ENCODE measurements at places on chromosomes 7 and 10.
A peak's percentile ranks its signal among the peaks of the same experiment; 100 is the strongest.

DNA sequence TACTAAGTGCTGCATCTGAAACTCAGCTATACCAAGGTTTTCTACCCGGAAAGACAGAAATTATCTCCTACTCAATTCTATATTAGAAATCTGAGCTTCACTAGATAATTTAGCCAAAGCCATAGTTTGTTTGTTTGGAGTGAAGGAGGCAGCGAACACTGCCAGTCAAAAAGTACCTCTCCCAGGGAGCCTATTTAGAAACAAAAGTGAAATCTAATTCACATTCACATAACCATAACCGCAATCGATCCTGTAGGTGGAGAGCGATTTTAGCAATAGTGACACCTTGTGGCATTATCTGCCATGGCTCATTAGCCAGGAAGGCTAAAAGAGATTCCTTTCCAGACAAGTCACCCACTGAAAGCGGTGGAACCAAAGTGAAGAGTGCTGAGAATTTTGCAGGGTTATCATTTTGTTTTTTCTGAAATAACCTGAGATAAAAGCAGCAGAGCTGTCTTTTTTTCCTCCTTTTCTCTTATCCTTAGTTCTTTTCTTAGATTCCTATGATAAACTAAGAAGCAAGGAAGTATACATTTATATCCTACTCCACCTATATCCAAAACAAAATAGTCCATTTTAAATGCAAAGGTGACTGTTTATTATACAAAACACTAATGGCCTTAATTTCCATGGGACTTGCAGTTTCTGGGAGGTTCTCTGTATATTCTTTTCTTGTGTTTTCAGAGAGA, 83.7 kb upstream of the BET1 start:
- peak; percentile 24 for DNase-seq

DNA sequence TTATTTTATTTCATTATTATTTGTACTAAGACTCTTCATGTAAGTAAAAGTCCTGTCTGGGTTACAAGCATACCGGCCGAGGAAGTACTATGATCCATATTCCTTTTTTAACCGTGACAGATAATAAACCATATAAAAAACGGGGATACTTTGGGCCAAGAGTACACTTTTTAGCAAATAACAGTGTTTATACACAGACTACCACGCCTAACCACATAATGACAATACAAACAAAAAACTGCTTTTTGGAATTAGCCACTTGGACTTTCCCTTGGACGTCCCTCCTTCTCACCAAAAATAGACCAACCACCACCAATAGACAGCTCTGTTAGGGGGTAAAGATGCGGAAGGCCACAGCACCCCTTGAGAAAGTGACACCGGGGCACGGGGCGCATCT, 800 bp downstream of the MINDY3 start:
- DNase-seq: no peak

GRCh38 chr7:83457022-83457892, 191.7 kb downstream of the SEMA3E start:
- no peak for DNase-seq

GRCh38 chr10:102777711-102778453, 34.1 kb downstream of the WBP1L start:
- no peak for DNase-seq

DNA sequence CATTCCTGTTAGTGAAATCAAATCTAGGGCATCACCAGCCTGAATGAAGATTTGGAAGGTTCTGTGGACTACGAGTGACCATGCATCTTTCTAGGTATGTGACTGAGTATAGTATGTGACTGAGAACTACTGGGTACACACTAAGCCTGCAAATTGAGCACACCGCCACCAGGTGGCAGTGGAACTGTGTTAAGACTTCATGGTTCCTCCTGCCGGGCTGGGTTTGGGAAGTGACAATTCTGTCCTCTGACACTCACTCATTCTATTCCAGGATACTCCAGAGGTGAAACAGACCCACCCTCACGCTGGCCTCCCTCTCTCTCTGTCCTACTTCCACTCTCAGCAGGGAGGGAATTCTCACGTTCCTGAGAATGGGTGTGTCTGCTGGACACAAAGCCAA, 84.0 kb upstream of the TMEM248 start:
- DNase-seq: peak; percentile 46

DNA sequence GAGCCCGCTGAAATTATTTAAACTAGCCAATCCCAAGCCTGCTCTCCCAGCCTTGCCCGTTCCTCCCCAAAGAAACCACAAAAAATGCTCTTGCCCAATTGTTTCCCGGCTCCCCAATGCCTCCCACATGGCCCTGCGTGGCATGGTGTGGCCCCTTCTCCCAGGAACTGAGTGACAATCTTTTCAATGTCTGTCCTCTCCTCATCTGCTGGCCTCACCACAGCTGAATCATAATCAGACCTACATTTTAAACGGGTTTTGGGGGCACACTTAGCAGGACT, 201.5 kb downstream of the PRPF18 start:
- no peak for DNase-seq

GRCh38 chr7:149238051-149238450, 1.4 kb upstream of the ZNF212 start:
- DNase-seq: no peak

DNA sequence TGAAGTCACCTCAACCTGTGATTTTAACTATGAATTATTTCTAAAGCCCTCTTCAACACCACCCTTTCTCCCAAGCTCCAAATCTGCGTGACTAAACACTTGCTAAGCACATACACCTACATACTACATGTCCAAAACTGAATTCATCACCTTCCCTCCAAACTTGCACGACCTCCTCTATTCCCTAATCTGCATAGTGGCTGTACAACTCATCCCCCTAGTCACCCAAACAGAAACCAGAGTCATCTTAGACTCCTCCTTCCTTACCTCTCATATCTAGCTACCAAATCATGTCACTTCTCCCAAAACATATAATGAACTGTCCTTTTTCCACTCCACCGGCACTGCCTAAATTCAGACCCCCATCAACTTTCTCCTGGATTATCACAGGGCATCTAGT, 16.2 kb downstream of the ARHGAP21 start:
- no peak for DNase-seq

DNA sequence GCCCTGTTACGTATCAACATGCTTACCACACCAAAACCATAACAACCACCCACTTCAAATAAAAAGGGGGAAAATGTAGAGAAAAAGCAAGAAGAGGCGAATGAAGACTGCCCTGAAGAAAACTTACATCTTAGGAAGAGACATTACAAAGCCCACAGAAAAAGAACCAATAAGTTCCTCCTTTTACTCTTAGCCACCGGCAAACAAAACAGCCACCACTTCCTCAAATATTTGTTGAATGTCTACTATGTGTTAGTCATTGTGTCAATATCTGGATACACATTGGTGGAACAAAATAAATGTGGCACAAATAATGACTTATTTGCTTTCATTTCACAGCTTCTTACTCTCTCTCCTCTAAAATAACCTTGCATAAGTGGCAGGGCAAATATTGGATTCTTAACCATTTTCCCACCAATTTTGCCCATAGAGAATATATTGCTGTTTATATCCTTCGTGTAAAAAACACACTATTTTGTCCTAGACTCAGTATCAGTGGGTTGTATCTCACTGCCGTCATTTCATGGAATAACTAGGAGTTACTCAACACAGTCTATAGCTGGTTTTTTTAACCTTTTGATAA, 106.8 kb downstream of the ANK3 start:
- DNase-seq: no peak

DNA sequence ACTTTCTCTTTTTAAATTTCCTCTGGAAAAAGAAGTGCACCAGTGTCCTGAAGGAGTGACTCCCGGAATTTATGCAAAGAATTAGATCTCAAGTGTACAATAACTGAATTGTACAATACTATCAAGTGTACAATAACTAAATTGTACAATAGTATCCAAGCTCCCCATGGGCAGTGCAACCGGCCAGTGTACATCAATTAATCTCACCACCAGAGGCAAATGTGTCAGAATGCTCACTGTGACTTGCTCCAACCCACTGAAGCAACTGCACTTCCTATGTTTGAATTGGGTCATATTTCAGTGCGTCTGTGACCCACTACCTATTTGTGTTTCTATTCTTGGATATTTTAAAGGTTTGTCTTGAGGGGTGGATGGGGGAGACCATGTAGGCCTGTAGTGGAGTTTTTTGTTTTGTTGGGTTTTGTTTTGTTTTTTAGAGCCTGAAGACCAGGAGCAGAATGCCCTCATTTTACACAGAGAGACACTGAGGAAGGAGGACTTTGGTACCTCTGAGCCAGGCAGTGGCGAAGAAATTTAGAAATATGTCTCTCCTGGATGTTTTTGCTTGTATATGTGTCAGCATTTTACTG, 78.5 kb upstream of the CTTNBP2 start:
- DNase-seq: no peak

DNA sequence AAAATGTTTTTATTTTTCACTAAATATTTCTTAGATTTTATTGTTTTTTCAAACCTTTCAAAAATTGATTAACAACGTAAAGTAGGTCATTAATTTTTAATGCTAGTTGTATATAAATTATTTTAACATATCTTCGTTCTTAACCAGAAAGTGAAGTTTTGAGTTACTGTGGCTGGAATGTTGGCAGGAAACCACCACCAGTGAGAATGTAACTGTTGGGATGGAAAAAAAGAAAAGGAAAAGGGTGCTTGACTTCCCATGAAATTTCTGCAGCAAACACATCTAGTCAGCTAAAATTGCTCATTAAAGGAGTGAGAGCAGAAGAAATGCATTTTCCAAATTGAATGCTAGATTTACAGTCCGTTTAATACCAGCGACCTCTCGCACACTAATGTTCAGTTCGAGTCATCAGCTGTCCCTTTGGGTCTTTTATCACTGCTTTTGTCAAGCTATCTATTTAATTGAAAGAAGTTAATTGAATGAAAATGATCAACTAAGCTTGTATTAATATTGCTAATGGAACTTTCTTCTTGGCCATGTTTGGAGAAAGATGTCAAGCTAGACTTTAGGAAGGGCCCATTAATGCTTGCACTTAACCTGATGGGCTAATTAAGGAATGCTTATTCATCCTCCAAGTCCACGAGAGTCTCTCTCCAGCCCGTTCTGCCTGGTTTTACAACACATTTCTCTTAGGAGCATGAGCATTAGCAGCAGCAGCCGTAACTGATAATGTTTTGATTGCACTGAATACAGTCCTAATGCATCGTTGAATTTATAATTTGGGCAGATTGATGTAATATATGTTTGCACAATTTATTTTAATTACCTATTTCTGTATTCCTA, 70.1 kb downstream of the UBE3C start:
- DNase-seq: no peak

- no peak for DNase-seq
Measured at GRCh38 chr7:75573477-75574019, 81.4 kb downstream of the SPDYE5 start.

- no peak for DNase-seq
Measured at GRCh38 chr10:131993275-131993674, 11.6 kb upstream of the BNIP3 start.

- DNase-seq: no peak
Measured at GRCh38 chr7:92916770-92917224, 80.4 kb upstream of the CDK6 start.

DNA sequence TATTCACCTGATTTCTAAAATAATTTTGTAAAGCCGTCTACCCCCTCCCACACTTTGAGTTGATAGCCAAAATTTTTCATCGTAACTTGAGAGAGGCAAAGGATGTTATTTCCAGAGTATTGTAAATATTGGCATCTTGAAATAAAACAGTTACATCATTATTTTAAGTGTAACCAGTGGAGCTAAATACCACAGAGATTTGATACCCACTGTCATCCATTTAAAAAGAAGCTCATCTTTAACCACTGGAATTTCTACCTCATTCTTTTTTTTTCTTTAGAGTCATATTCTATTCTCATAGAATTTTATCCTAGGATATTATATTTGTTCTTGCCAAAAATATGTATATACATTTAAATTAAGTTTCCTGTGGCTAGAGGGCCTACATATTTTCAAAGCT, 48.6 kb downstream of the CAMK1D start:
- no peak for DNase-seq

DNA sequence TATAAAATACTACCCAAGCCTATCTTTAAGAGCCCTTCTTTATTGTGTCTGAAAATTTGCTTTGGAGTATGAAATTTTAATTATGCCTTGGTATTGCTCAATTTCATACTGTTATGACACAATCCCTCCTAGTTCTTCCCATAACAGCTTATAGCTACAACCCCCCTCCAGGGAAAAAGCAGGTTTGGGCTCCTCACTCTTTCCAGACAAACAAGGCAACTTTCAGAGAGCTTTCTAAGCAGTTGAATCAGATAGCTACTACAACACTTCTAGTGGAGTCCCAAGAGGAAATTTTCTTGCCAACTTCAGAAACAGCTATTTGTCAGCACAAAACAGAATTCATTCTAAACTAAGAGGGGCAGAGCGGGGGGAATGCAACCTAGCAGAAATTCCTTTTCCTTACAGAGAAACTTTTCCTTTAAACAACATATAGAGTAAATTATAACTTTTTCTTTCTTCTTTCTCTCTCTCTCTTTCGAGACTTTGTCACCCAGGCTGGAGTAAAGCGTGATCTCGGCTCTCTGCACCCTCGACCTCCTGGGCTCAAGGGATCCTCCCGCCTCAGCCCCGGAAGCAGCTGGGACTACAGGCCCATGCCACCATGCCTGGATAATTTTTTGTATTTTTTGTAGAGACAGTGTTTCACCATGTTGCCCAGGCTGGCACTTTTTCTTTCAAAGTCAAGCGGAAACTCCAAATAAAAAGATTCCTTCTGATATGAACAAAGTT, 26.0 kb upstream of the JMJD1C start:
- DNase-seq: no peak

Measured in stimulated activated CD4-positive, alpha-beta T cell treated with anti-CD3 and anti-CD28 coated beads, Interleukin-4, amount 100 ng/mL, for 48 hours (primary cell).